HCT116 (cell line): ENCODE measurements at places on chromosomes 6 and 20. TPM values are rescaled to one million over a fixed set of nuclear protein-coding genes. Genes with fewer than 3 reads are reported as not detected.

GRCh38 chr6:154579046-154579445 lies 68.6 kb upstream of the CNKSR3 start:
- no peak for DNase-seq
- no peak overlapping the region for H3K4me3 ChIP-seq
- H3K27ac ChIP-seq: no peak overlapping the region
- H3K4me1 ChIP-seq: no peaks in the 10 kb centered on the region
- no peaks in the 10 kb centered on the region for H3K36me3 ChIP-seq
- no peaks in the 10 kb centered on the region for H3K27me3 ChIP-seq

GRCh38 chr6:110415086-110415916 lies at the start of gene DDO:
Gene DDO (minus strand): TSS chr6:110415575. CDS start chr6:110413462, 2,113 bp downstream.
- H3K36me3 ChIP-seq: no peaks in the 10 kb centered on the region
- H3K27ac ChIP-seq: no peak within 1 kb of the TSS
- no peaks in the 10 kb centered on the region for H3K4me1 ChIP-seq
- 0 out of 2 replicates have a peak, but pooled peaks cover 2% of the 10 kb centered on the region for H3K27me3 ChIP-seq

- H3K4me3 ChIP-seq: no peak overlapping the region
- H3K27ac ChIP-seq: no peak overlapping the region
- H3K27me3 ChIP-seq: peaks cover 30% of the 10 kb centered on the region
- no peaks in the 10 kb centered on the region for H3K36me3 ChIP-seq
Observed at GRCh38 chr20:57672953-57673575, 36.8 kb downstream of the PMEPA1 start.

GRCh38 chr6:110075406-110075805 lies 97.3 kb downstream of the GPR6 start:
- H3K4me3 ChIP-seq: no peak overlapping the region
- no peak for DNase-seq
- H3K36me3 ChIP-seq: no peaks in the 10 kb centered on the region
- H3K27ac ChIP-seq: no peak overlapping the region

- no peak overlapping the region for H3K4me3 ChIP-seq
- H3K27me3 ChIP-seq: no peaks in the 10 kb centered on the region
- H3K36me3 ChIP-seq: no peaks in the 10 kb centered on the region
- no peak for DNase-seq
- H3K27ac ChIP-seq: no peak overlapping the region
Observed at GRCh38 chr6:157089851-157090250, 233.5 kb downstream of the TMEM242 start.

- H3K4me1 ChIP-seq: peaks cover 10% of the 10 kb centered on the region
- no peak overlapping the region for H3K4me3 ChIP-seq
- no peak overlapping the region for H3K27ac ChIP-seq
- H3K27me3 ChIP-seq: peaks cover 27% of the 10 kb centered on the region
Observed at GRCh38 chr20:23092861-23093495, 6.9 kb upstream of the CD93 start.

GRCh38 chr6:139474145-139475108 lies 100.0 kb upstream of the CITED2 start:
- no peak for DNase-seq
- H3K36me3 ChIP-seq: no peaks in the 10 kb centered on the region
- no peaks in the 10 kb centered on the region for H3K27me3 ChIP-seq
- no peaks in the 10 kb centered on the region for H3K4me1 ChIP-seq

DNA sequence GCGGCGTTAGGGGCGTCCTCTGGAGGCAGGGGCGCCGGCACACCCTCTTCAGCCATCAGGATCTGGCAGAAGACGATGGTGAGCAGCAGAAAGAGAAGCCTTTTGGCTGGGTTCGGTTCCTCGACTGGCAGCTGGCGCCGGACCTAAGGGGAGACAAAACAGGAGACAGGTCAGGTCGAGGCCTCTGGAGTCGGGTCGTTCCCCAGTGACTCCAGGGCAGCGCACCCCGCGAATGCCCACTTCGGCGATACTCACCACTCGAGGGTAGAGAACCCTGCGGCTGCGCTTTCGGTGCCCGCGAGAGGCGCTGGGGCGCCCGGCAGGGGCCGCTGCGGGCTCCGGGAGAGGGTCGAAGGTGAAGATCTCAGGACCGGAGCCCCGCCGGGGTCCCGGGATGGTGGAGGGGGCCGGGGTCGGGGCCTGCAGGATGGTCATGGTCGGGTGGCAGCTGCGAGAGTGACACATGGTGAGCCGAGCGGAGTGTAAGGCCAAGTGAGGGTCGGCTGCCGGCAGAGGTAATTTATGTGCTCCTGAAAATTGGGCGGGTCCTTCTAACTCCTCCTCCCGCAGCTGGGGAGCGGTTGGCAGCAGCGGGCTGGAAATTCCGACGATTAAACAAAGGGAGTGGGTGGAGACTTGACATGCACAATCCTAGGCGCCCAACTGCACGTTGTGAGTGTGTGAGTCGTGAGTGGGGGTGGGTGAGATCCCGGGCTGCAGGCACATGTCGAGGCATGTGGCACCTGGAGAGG lies at the start of gene IER3:
TSS of gene IER3 (minus strand) at position 494 of the 752 bp plus-strand sequence. CDS start at position 465, 29 bp downstream.
- peak within 1 kb of the TSS; percentile 93 for H3K27ac ChIP-seq
- H3K27me3 ChIP-seq: no peaks in the 10 kb centered on the region
- H3K4me1 ChIP-seq: peaks cover 52% of the 10 kb centered on the region
- peaks cover 4% of the 10 kb centered on the region; the same call in 1 of the 2 replicates for H3K36me3 ChIP-seq
- peak within 1 kb of the TSS; percentile 79 for H3K4me3 ChIP-seq

- no peaks in the 10 kb centered on the region for H3K4me1 ChIP-seq
- H3K27ac ChIP-seq: no peak overlapping the region
- no peaks in the 10 kb centered on the region for H3K36me3 ChIP-seq
- no peaks in the 10 kb centered on the region for H3K27me3 ChIP-seq
Observed at GRCh38 chr6:81075974-81076373, 676.5 kb downstream of the TENT5A start.

The TRIM38 gene
- 9.6 TPM for total RNA-seq

The THEMIS gene
- total RNA-seq: 0.20 TPM

The PTCRA gene
- not detected for total RNA-seq
